ENCODE measurements at places on chromosomes 1 and 21.
A peak's percentile ranks its signal among the peaks of the same experiment; 100 is the strongest.

- DNase-seq = peak; percentile 95
These were observed 10.8 kb downstream of the SLC37A1 start for GRCh38 chr21:42524341-42525028.

DNA sequence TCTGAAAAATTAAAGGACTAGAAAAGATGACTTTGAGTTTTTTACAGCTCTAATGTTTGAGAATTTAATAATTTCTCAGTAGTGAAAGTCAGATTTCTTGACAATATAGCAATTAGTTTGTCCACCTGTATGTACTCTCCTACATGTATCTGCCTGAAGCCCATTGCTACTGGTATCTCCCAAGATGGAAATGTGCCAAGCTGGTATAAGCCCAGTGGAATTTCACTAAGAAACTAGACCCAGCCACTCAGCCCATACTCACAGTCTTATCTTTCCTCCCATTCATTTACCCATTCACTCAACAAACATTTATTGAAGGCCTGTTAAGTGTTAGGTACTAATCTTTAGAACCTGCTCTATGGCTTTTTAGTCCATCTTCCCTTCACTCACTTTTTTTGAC, 21.6 kb upstream of the TRIM45 start:
- DNase-seq = no peak

DNA sequence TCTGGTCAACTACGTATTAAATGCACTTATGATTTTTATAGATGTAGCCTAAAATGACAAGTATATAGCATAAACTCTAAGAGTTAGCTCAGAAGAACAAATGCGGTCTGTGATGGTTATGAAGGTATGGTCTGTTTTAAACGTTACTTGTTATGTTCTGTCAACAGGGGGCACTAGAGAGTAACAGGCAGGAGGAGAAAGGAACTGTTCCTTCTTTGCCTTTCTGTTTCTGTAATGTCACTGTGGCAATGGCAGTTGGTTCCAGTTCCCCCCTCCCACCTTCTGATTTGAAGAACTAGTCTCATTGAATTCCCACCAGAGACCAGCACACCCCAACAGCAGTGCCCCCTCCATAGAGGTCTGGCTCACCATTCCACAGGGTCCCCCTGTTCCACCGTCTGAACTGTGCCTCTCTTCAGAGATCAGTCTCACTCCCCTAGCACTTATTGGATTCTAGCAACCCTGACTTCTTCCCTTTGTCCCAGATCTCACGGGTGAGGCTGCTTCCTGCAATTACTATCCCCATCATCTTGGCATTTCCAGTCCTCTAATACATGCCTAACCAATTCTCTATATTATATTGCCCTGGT, 14.0 kb downstream of the KRTAP24-1 start:
- peak; percentile 42 for DNase-seq

DNA sequence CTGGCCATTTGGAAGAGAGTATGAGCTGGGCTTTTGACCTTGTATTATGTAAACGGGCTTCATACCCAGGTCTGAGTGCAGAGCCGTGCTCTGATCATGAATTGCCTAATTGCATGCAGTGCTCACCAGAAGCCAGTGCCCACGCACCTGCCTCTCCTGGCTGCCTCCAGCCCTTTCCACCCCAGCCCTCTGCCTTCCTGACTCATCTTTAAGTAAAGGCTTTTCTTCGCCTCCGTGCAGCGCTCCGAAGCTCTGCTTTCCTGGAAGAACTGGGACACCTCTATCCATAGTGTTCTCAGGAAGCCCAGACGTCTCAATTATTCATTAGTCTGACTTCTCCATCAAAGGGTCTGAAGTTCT, 413.7 kb downstream of the PTPRU start:
- DNase-seq = peak; percentile 22

- peak; percentile 23 for DNase-seq
These were observed 397.5 kb downstream of the TGFB2 start for GRCh38 chr1:218742467-218743262.

- DNase-seq = no peak
These were observed 23.5 kb upstream of the COL6A1 start for GRCh38 chr21:45957981-45958600.

- DNase-seq = no peak
These were observed 327.9 kb downstream of the VAV3 start for GRCh38 chr1:107637101-107637500.

DNA sequence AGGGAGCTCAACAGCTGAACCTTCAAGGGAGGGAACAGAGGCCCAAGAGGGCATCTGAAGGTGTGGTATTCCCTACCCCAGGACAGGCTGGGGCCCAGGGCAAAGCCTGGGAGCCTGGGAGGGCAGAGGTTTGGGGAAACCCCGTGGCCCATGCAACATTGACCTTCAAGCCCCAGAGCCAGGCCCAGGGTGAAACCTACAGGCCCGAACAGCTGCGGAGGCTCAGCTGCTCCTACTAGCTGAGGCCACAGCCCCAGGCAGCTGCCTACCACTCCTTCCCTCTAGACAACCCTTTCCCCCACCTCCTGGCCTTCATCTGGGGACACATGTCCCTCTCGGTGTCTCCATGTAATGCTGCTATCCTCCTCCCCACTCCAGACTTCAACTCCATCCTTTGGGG, 3.2 kb downstream of the LAD1 start:
- DNase-seq = no peak

GRCh38 chr21:41894922-41895557, 15.9 kb upstream of the PRDM15 start:
- DNase-seq = no peak

DNA sequence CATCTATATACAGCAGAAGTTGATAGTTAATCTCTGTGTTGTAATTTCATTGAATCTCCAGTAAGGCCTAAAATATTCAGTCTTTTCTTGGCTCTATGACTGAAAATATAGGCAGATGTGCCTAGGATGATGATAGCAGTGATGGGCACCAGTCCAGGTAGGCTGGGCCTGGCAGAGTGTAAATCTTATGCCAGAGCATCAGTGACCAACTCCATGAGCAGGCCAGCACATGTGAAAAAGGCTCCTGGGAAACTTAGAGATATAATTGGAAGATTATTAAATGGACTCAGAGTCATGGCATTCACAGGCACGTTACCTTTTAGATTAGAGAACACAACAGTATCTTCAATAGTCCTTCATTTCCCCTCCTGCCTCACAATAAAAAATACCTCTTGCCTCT, 20.7 kb upstream of the CYYR1 start:
- DNase-seq = no peak

GRCh38 chr1:28104866-28105467, 16.6 kb upstream of the EYA3 start:
- DNase-seq = peak; percentile 12

DNA sequence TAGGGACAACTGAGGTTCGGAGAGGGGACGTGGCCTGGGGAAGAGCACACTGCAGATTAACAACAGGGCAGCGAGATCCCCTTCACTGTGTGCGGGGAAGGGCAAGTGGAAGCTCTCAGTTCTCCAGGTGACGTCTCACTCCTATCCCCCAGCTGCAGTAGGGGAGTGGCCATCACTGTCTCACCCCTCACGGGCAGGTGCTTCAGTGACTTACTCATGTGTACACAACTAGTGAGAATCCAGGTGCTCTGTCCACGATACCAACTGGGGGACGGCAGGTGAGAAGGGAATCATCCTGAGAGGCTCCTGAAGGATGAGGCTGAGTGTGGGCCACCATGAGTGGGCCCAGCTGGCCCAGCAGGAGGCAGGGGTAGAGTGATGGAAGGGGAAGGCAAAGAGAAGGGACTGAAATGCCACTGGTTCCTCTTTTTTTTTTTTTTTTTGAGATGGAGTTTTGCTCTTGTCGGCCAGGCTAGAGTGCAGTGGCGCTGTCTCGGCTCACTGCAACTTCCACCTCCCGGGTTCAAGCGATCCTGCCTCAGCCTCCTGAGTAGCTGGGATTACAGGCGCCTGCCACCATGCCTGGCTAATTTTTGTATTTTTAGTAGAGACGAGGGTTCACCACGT, 25.9 kb downstream of the RHBG start:
- peak; percentile 70 for DNase-seq

DNA sequence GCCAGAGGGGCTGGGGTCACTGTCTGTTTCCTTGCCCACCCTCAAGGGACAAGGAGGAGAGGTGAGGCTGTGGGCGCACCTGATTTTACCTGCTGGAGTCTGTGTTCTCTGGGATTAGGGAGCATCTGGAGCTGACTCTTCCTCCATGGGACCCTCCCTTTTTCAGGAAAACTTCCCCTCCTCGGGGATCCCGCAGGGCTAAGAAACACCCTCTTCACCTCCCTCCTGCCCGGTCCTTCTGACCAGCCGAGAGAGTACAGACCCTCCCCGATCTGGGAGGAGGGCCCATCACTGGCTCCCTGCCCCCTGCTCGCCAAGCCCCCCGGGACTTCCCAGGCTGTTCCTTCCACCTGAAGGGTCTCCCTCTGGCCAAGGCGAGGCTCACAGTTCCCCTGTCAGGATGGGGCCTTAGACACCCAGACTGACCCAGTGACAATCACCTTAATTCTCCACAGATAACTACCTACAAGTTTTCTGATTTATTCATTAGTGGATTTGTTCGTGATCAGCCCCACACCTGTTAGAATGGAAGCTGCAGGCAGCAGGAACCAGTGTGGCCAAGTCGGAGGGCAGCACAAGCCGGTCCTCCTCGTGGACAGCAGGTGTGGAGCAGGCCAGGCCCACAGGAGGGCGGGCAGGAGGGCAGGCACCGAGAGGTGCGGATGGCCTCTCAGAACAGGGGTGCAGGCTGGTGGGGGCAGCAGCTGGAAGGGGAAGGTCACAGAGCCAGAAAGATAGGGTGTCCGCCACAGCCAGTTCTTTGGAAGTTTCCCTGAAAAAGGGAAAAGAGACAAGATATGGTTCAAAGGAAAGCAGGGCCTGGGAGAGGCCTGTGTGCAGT, 15.9 kb upstream of the SAMD11 start:
- no peak for DNase-seq

DNA sequence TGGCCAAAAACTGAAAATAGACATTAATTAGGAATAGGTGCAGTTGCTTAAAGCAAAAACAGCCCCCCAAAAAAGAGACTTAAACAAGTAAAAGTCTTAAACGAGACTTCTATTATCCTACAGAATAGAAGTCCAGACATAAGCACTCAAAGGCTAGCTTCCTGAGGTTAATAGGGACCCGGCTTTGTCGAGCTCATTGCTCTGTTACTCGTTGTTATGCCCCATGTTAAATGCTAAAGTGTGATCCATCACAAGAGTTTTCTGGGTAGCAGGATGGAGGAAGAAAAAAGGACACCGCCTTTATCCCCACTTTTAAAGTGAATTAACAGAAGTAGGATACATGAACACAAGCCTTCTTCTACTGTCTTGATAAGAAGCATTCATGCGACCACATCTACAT, 10.6 kb downstream of the CD1D start:
- DNase-seq = no peak

DNA sequence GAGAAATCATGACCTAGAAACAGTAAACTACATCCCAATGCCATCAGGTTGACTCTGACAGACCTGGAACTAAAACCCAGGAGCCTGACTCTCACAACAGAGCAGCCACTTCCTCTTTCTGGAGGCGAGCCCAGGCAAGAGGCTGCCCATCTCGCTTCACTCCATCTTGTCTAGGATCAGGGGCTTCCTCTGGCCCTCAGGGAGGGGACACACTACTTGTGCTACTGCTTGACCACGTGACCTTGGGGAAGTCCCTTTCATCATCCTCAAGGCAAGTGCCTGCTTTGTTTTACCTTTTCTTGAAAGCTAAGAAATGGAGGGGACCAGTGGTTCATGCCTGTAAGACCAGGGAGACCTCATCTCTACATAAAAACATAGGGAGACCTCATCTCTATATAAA, 2.6 kb upstream of the TENT5B start:
- no peak for DNase-seq

- DNase-seq = no peak
These were observed 14.4 kb upstream of the EVA1B start for GRCh38 chr1:36337830-36338229.

- DNase-seq = peak; percentile 27
These were observed 133.2 kb downstream of the ROR1 start for GRCh38 chr1:63907051-63907450.

GRCh38 chr1:178877896-178878295, 7.0 kb upstream of the ANGPTL1 start:
- DNase-seq = no peak
